A673 (cell line): ENCODE measurements at places on chromosomes 4 and X. TPM values are rescaled to one million over a fixed set of nuclear protein-coding genes. Genes with fewer than 3 reads are reported as not detected.

The RELL1 gene
- 6.0 and 7.2 TPM in 2 replicates for total RNA-seq

The TREX2 gene
- 0.77 and 2.1 TPM in 2 replicates for total RNA-seq

The MTMR8 gene
- not detected in 2 replicates for total RNA-seq

The SOD3 gene
- not detected in 2 replicates for total RNA-seq

The PFKFB1 gene
- not detected in 2 replicates for total RNA-seq

The KCTD8 gene
- not detected in 2 replicates for total RNA-seq

The VGLL1 gene
- not detected in 2 replicates for total RNA-seq

The ARR3 gene
- total RNA-seq, result not detected in 2 replicates

The GAGE12J gene
- total RNA-seq, result not detected in 2 replicates

The ZCCHC12 gene
- total RNA-seq, result 1.2 TPM in 2 replicates

GRCh38 chr4:140876615-140877364, 120.6 kb upstream of the TBC1D9 start:
- DNase-seq, result no peak

DNA sequence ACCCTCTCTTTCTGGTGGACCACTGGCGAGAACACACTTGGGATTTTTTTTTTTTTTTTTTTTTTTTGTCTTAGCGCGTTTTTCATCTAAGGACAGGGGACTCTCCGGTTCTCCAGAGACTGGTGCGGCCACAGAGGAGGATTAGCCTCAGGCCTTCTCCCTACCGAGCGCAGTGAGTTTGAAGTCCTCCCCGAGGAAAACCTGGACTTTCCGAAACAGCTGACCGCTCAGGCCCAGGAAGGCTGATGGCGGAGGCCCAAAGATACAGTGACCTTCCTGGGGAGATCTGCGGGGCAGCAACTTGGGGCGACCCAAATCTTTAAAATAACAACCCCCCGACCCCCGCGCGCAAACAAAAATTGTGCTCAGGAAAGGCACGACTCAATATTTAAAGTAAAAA, 9.2 kb downstream of the NKX3-2 start:
- no peak for DNase-seq

GRCh38 chr4:95466791-95467190, 82.0 kb downstream of the UNC5C start:
- DNase-seq, result no peak

DNA sequence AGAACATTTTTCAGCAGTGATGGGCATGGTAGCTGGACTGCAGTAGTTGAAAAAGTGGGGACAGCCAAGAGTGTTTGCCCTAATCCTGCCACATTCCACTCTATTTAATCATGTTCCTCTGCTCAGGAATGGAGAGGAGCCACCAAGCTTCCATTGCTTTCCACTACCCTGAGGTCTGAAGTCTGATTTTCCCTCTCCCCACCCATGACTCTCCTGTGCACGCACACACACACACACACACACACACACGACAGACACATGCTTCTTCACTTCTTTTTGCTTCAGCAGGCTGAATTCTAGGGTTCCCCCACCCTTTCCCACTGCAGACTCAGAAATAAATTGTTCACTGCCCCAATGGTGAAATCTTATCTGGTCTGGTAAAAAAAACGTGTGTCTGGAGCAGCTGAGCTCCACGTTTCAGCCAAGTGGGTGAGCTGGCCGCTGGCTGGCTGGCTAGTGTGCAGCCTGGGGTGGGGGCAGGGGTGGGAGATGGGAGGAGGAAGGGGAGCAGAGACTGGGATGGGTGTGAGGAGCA, 142.7 kb upstream of the NALF2 start:
- no peak for DNase-seq

DNA sequence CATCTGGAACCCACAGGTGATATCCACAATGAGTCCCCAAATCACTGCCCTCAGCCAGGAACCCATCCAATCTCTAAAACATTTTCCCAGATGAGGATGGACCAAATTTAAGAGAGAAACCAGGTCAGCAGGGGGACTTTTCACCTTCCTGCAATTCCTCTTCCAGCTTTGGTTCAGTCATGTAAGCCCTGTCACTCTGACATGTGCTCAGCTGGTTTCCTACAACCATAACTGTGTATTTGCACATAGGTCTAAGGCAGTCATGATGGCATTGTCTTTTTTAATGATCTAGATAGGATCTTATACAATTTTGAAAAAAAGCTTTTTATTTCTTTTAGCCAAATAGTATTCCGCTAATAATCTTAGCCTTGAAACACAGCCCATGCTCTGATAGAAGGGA, 6.5 kb downstream of the CXXC4 start:
- DNase-seq, result no peak

DNA sequence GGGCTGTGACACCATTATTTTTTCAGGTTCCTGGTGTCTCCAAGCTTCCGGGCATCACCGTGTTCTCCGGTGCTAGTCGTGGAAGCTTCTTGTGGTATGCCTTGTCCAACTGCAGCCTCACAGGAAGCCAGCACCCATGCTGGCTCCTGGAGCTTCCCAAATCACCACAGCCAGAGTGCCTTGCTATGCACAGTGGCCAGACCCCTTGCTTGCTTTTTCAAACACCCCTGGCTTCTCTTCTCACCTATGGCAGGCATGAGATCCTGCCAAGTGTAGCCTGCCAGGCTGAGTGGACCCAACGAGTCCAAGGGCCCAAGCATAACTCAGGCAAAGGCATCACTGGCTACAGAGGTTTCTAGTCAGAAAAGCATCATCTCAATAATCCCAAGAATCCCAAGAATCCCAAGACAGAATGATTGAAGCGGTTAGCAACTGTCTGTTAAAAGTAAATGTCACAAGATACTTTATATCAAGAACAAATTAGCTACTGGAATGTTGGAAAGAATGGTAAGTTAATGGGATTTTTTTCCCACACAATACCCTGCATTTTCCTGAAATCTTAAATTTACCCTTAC, 1522.9 kb downstream of the PCDH18 start:
- DNase-seq, result no peak

- peak; percentile 77 for DNase-seq
Observed at GRCh38 chr4:159390648-159391047, 287.8 kb downstream of the RAPGEF2 start.
